ENCODE measurements at places on chromosomes 6 and 20. TPM values are rescaled to one million over a fixed set of nuclear protein-coding genes. Genes with fewer than 3 reads are reported as not detected.

- DNase-seq: no peak
Observed at GRCh38 chr6:90290811-90291420, 5.7 kb downstream of the BACH2 start.

DNA sequence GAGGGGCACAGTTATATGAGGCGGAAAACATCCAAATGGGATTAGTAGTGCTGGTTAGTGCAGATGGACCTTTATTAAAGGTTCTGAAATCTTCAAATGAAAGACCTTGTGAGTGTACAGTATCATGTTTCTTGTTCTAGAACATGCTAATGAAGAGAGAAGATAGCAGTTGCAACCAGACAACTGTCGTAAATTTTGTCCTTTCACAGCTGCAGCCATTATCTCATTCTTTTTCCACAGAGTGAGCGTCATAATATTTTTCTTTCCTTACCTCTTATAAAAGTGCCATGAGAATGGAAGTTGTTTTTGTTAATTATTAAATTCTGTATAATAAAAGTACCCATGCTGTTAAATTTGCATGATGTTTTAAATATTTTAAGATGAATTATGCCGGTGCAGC is 4.4 kb upstream of the C6orf163 start:
- no peak for DNase-seq

DNA sequence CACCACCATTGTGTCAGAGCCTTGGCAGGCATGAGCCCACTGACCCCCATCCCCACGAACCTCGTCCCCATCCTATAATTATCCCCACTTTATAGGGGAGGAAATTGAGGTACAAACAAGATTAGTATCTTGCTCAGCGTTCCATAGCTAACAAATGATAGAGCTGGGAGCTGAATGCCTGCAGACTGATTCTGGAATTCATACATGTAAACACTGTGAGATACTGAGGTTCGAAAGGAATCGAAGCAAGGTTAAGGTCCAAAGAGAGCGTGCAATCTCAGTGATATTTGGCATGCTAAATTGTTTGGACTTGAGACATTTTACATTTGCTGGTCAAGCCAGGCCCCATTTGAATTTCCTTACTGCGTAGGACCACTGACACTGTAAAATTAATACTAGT is 746.6 kb downstream of the COL12A1 start:
- DNase-seq: no peak

DNA sequence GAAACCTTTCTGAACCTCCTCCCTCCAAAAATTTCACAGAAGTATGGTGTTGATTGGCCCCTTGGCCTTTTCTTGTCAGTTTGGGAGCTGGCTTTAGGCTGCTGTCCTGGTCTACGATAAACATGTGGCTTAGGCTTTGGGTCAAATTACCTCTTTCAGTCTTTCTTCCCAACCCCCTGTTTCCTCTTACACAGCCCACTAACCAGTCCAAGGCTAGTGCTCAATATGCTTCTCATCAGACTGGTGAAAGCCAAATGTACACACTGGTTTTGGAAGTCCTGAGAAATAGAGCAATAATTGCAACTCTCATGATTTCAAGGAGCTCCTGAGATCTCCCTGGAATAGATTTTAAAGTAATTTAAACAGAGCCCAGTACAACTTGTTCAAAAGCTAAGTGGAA is 933.7 kb upstream of the GJE1 start:
- DNase-seq: no peak

GRCh38 chr20:5877128-5877527 is 73.2 kb downstream of the TRMT6 start:
- DNase-seq: no peak

GRCh38 chr6:54097753-54098152 is 13.5 kb upstream of the MLIP start:
- no peak for DNase-seq

GRCh38 chr6:87742106-87742505 is 40.1 kb upstream of the AKIRIN2 start:
- no peak for DNase-seq

- no peak for DNase-seq
Observed at GRCh38 chr20:20955892-20956291, 150.3 kb downstream of the LINC00237 start.

- DNase-seq: no peak
Observed at GRCh38 chr6:47245745-47246371, 63.8 kb downstream of the TNFRSF21 start.

DNA sequence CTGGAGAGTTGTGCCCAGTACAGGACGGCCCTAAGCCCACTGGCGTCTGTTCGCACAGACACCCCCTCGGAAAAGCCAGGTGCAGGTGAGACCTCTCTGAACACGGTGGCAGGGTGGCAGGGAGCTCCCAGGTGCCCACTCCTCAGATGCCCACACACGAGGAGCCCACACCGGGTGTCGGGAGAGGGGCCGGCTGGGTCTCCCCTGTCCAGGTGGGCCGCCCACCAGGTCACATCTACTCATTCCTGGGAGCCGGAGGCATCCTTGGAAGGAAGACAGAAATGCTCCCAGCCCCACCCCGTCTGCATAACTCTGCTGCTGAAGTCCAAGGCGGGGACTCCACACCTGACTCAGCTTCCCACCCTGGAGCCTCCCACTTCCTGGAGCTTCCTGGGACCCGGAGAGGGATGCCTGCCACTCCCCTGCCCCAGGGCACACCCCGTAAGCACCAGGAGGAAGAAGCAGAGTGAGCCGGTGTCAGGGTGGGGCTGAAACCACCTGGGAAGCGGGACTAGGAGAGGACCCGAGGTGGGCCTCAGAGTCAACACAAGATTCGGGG is 2.5 kb downstream of the SRMS start:
- DNase-seq: no peak

DNA sequence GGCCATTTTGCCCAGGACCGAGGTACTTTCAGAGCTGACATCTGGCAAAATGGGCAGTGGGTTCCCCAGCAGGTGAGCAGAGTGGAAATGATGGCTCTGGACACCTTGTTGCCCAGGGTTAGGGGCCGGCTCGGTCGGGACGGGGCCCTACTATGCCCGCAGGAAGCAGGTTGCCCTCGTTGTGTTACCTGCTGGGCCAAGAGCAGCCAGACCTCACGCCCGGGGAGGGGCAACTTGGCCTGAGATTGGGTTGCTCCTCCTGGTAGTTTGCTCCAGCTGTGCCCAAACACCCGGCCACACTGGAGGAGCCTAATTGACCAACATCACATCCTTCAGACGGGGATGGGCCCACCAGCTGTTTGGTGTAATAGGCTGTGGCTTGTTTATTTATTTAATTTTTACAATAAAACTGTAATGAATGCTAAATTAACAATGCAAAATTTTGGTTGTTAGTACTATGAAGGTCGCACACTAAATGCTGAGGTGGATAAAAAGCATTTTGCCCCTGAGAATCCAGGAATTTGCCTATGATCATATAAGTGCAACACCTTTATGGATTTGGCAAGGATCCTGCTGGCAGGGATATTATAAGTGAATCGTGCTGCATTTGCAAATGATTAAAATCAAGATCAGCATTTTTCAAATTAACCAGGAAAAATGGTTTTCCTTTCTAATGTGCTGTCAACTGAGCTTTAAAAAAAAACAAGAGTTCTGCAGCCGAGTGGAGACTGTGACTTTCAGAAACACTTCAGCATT is 26.6 kb upstream of the PCMTD2 start:
- no peak for DNase-seq

- no peak for DNase-seq
Observed at GRCh38 chr6:227074-227782, 65.1 kb upstream of the DUSP22 start.

GRCh38 chr6:93728150-93728549 is 308.8 kb upstream of the EPHA7 start:
- DNase-seq: no peak

- no peak for DNase-seq
Observed at GRCh38 chr6:134734312-134734869, 215.5 kb downstream of the ALDH8A1 start.

- no peak for DNase-seq
Observed at GRCh38 chr6:36297051-36297450, 27.2 kb downstream of the PNPLA1 start.

- peak; percentile 88 for DNase-seq
Observed at GRCh38 chr20:57451795-57452661, 60.8 kb downstream of the RBM38 start.

GRCh38 chr6:155519176-155519738 is 63.6 kb upstream of the NOX3 start:
- DNase-seq: no peak

GRCh38 chr20:38197217-38197616 is 32.1 kb upstream of the TGM2 start:
- DNase-seq: peak; percentile 7

DNA sequence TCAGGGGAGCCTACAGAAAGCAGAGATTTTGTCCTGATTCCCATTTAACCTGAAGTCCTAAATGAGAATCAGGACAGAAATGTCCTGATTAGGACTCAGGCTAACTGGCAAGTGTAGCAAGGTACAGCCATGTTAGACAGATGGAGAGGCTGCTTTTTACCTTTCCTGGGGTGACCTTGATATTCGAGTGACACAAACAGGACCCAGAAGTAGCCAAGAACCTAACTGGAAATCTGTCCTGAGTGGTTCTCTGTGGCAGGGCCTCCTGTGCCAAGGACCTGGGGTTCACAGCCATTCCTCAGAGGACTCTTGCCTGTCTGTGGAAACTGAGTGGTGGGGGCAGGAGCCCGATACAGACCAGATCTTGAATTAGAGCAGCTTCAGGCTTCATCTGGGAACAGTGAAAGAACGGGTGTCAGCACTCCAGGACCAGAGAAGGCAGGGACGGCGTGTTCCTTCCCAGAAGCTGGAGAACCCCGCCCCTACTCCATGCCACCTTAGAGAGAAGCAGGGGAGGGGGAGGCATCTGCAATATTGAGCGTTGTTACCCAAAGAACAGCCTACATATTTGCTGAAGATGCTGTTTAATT is 4.3 kb upstream of the FUCA2 start:
- DNase-seq: no peak

- DNase-seq: no peak
Observed at GRCh38 chr6:13989496-13990144, 64.9 kb downstream of the RNF182 start.

DNA sequence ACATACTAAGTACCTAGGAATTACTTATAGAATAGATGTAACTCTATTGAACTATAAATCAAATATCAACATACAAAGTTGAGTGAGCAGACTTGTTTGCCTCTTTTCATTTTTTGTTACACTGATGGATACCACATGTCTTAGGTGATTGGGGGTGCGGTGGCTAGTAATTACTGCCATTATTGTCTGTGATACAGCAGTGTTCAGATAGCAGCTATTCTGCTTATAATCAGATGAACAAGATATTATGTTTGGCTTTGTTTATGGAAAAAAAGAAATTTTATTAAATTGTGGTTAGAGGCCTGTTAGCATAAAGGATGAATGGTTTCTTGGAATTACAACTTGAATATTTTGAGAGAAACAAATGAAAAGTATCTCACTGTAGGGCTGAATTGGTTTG is 55.9 kb downstream of the KCNQ5 start:
- no peak for DNase-seq

- DNase-seq: no peak
Observed at GRCh38 chr20:38353316-38353715, 7.0 kb downstream of the LBP start.

GRCh38 chr6:25441663-25442270 is 162.6 kb downstream of the CARMIL1 start:
- no peak for DNase-seq

- DNase-seq: peak; percentile 97
Observed at GRCh38 chr20:49747707-49748524, 34.2 kb upstream of the B4GALT5 start.

DNA sequence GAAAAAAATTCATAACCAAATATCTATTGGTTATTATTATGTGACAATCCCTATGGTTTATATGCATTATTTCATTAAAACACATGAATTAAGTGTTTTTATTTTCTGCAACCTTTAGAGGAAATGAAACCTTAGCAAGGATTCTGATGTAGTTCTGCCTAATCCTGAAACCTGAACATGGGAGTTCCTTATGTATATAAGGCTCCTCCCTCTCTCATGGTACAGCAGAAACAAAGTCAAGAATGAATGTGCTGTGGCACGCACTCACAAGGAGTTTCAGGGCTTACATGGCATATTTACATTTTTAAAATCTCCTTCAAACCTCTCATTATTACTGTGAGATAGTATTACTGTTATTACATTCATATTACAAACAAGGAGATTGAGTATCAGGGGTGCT is 426.4 kb upstream of the CITED2 start:
- DNase-seq: no peak

DNA sequence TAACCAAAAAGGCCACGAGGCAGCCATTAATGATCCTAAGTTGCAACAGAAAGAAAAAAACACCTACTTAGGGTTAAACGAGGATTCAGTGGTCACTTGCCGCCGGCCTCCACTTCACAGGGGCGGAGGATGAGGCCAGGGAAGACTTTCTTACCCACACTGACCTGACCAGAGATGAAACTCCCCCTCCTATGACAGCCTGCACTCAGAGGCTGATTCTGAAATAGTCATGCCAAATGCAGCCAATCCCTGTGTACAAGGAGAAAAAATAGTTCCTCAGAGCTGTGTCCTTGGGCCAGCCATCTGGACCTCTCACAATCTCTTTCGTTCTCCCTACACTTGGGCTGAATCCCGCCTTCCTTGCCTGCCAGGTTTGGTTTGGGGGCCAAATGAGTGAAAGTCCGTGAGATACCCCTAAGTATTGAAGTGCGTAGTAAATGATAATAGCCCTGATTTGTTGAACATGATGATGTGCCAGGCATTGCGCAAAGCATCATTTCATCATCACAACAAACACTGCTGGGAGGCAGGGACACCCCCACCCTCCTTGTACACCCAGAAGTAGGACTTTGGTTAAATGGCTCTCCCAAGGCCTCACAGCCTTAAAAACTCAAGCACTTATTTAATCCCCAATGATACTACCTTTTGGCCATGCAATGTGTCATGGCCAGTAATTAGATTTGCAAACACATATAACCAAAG is 3.2 kb upstream of the IRF4 start:
- no peak for DNase-seq

- DNase-seq: no peak
Observed at GRCh38 chr6:140486450-140487361, 1112.3 kb upstream of the CITED2 start.

Gene LY6G5B
- polyA plus RNA-seq: 9.1 TPM

Gene C20orf204
- polyA plus RNA-seq: 1.7 TPM

Gene CHRNA4
- polyA plus RNA-seq: 0.07 TPM

Gene BFSP1
- 0.60 TPM for polyA plus RNA-seq

Gene HLA-DPA1
- 210 TPM for polyA plus RNA-seq

Gene TPD52L1
- polyA plus RNA-seq: 8.1 TPM

Gene TMEM63B
- polyA plus RNA-seq: 14.6 TPM

Gene MYMX
- polyA plus RNA-seq: not detected

Gene HLA-DQB2
- polyA plus RNA-seq: 0.87 TPM

Gene DEFB114
- polyA plus RNA-seq: not detected

Gene TBCC
- 35.9 TPM for polyA plus RNA-seq

Gene YWHAB
- polyA plus RNA-seq: 214 TPM

Gene OR2H1
- not detected for polyA plus RNA-seq

Gene RCAN2
- 5.5 TPM for polyA plus RNA-seq

Gene WFDC12
- 0.42 TPM for polyA plus RNA-seq
